Activated CD8-positive, alpha-beta T cell treated with anti-CD3 and anti-CD28 coated beads for 36 hours (primary cell): ENCODE measurements at places on chromosomes 6 and 20. TPM values are rescaled to one million over a fixed set of nuclear protein-coding genes. Genes with fewer than 3 reads are reported as not detected.

Gene RIPPLY2
- total RNA-seq, result not detected

Gene TBC1D32
- 8.1 TPM for total RNA-seq

Gene STMN3
- 18.4 TPM for total RNA-seq

- no peak overlapping the region for H3K4me3 ChIP-seq
- no peak for DNase-seq
- no peaks in the 10 kb centered on the region for H3K4me1 ChIP-seq
- H3K27ac ChIP-seq, result no peak overlapping the region
- H3K36me3 ChIP-seq, result no peaks in the 10 kb centered on the region
Observed at GRCh38 chr6:104183816-104184435, 675.8 kb downstream of the HACE1 start.

- H3K4me3 ChIP-seq, result no peak overlapping the region
- no peak for DNase-seq
- peaks cover 2% of the 10 kb centered on the region for H3K4me1 ChIP-seq
- no peak overlapping the region for H3K27ac ChIP-seq
- no peaks in the 10 kb centered on the region for H3K27me3 ChIP-seq
- no peaks in the 10 kb centered on the region for H3K36me3 ChIP-seq
Observed at GRCh38 chr6:141140905-141141304, 991.8 kb upstream of the GJE1 start.

DNA sequence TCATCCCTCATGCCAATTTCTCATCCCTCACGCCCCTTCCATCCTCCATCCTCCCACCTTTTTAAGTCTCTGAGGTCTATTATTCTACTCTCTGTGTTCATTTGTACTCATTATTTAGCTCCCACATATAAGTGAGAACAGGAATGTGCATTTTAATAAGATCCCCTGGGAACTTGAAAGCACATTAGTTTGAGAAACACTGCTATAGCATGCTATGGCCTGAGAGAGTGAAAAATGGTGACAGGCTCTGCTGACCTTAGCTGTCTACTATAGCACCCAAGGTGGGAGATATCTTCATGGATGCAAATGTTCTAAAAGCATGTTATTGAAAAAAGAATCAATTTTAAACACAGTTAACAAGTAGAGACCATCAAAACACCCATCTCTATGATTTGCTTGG is 712.0 kb downstream of the TFAP2A start:
- H3K27me3 ChIP-seq, result no peaks in the 10 kb centered on the region
- H3K27ac ChIP-seq, result no peak overlapping the region
- H3K36me3 ChIP-seq, result no peaks in the 10 kb centered on the region

DNA sequence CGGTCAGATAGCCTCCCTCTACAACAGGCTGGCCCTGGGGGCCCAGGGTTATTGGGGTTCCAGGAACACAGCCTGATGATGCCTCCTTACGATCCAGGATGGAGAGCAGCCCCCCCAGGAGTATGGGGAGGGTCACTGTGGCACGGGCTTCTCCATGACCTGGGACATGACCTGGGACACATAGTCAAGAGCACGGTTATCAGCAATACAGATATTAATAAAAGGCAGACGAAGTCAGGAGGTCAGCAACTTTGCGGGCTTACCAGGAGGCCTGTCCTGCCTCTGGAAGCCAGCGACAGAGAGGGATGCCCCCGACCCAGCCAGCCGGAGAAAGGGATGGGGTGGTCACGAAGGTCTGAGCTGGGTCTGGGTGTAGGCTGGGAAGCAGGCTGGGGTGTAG is 795 bp downstream of the MMP24OS start:
- DNase-seq, result no peak
- H3K36me3 ChIP-seq, result peaks cover 54% of the 10 kb centered on the region
- H3K27me3 ChIP-seq, result no peaks in the 10 kb centered on the region
- H3K27ac ChIP-seq, result peak overlapping the region; percentile 99

- H3K36me3 ChIP-seq, result peaks cover 38% of the 10 kb centered on the region
- peaks cover 8% of the 10 kb centered on the region for H3K4me1 ChIP-seq
- H3K4me3 ChIP-seq, result no peak overlapping the region
Observed at GRCh38 chr6:151101161-151101815, 138.5 kb upstream of the AKAP12 start.
